Activated gamma-delta T cell treated with Interleukin-2 at 50 U/mL for 16 hours (primary cell): ENCODE measurements at places on chromosomes 4 and X.

DNA sequence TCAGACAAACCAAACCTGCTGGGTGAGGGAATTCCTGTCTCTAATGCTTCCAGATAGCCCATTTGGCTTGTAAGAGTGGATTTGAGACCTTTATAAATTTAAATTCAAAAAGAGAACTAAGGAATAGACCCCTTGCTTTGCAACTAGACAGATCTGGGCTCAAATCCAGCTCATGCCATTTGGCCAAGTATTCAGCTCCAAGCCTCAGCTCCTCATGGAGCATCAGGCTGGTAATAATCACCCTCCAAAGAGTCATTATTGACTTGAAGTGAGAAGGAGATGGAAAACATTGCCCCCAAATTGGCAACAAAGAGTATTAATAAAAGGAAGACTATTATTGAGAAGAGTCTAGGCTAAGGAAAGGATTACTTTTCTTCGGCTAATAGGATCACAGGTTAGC is 134.7 kb downstream of the PDE5A start:
- DNase-seq = no peak

DNA sequence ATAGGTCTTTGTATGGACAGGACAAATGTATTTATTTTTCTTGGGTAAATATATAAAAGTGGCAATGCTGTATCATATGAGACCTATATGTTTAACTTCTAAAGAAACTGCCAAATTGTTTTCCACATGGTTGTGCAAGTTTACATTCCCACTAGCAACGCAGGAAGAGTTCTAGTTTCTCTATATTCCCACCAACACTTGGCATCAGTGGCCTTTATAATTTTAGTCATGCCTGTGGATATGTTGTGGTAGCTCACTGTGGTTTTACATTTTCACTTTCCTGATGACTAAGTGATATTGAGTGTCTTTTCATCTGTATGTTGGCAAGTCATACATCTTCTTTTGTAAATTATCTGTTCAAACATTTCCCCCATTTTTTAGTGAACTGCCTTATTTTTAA is 126.0 kb downstream of the EMCN start:
- DNase-seq = no peak

- DNase-seq = no peak
These were observed 94.7 kb upstream of the DIPK2B start for GRCh38 chrX:45295259-45295986.

DNA sequence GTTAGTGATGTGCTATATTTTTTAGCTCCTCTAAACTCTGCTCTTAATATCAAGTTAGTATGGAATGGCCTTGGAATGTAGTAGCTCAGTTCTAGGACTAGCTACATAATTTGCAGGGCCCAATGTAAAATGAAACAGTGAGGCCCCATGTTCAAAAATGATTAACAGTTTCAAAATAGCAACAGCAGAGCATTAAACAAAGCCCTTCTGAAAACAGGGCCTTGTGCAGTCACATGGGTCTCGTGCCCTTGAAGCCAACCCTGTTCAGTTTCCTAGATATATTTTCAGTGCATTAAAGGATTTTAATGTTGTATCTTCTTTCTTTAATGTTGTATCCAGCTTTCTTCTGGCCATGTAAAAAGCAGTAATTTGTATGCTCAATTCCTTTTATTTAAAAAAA is 82.1 kb downstream of the TASL start:
- no peak for DNase-seq

DNA sequence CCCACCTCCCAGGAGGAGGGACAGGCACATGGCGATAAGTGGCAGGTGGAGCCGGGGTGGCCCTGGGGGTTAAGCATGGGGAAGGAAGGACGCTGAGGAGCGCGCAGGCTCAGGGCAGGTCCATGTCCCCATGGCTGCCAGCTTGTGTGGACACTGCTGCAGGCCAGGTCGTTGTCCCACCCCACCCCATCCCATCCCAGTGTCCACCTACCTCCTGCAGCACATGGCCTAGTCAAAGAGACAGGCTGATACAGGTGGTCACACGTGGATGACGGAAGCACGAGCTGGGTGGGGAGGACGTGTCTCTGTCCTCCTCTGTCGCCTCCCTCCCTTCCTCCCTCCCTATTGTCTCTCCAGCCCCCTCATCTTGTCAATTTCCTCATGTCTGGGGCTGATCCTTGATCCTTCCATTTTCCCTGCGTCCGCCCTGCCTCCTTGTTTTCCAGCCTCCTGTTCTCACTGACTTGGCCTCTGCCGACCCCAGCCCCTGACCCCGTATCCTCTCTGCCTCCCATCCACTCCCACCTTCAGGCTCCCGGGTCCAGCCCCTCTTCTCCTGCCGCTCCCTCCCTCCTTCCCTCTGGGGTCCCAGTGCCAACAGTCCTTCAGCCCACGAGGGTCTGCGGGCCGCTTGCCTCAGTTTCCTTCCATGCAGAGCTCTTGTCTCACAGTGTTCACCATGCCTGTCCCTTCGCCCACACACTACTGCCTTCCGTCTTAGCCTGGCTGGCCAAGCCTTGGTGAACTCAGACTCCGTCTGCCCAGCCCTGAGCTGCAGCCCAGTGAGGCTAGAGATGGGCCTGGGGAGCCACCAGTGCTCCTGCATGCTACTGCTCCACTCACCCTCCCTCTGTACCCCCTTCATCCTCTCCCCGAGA is 15.5 kb upstream of the ADD1 start:
- DNase-seq = no peak

DNA sequence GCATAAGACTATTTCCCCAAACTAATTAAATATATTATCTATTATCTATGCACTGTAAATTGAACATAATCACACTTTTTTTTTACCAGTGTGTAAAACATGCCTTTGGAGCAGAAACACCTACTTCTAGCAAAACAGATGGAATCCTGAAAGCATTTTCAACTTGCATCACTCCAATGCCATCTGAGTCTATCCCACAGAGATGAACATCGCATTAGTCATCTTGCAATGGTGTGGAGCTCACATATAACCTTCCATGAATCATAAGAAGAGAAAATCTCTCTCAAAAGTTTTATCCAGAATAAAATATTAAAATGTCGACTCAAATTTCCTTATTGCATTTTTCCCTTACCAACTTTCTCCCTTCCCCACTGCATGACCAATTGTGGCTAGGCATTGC is 406.7 kb upstream of the ACTRT1 start:
- no peak for DNase-seq

GRCh38 chr4:42344749-42345148 is 52.5 kb upstream of the SHISA3 start:
- no peak for DNase-seq

DNA sequence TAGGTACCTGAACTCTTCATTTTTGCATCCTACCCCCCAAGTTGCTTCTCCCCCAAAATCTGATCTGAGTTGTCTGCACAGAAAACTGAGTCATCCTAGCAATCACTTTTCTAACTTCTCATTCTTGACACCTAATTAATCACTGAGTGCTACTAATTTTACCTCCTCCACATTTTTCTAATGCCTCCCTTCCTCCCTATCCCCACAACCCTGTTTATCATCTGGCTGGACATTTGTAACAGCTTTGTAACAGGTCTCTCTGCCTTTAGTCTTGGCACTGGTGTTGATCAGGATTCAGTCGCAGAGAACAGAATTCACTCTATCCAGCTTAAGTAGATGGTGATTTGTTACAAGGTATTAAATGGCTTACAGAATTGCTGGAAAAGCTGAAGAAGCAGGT is 303.9 kb upstream of the GATB start:
- DNase-seq = no peak

DNA sequence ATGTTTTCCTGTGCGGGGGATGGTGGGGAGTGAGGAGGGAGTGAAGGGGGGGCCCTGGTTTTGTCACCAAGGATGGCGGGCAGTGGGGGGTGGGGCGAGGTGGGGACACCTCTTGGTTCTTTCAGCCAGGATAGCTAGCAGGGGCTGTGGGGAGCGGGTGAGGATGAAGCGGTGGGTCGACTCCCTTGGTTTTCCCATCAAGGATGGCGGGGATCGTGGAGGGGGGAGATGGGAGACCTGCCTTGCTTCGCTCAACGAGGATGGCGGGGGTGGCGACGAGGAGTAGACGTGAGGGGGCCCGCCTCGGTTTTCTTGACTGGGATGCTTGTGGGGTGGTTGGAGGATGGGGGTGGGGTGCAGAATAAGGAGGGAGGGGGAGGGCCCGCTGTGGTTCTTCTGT is 643 bp downstream of the FHL1 start:
- DNase-seq = no peak

DNA sequence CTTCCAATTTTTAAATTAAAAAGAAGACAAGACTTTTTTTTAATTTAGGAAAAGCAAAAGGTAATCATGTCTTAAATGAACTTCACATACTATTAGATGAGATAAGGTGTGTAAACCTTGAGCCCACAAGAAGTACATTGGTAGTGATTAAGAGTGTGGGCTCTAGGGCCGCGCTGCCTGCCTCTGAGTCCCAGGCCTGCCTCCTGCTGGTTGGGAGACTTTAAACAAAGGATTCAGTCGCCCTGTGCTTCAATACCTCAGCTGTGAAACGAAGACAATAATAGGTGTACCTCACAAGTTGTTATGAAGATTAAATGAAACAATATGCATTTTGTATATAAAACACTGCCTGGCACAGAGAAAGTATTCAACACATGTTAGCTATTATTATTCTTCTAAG is 95.9 kb upstream of the MYOZ2 start:
- DNase-seq = no peak

DNA sequence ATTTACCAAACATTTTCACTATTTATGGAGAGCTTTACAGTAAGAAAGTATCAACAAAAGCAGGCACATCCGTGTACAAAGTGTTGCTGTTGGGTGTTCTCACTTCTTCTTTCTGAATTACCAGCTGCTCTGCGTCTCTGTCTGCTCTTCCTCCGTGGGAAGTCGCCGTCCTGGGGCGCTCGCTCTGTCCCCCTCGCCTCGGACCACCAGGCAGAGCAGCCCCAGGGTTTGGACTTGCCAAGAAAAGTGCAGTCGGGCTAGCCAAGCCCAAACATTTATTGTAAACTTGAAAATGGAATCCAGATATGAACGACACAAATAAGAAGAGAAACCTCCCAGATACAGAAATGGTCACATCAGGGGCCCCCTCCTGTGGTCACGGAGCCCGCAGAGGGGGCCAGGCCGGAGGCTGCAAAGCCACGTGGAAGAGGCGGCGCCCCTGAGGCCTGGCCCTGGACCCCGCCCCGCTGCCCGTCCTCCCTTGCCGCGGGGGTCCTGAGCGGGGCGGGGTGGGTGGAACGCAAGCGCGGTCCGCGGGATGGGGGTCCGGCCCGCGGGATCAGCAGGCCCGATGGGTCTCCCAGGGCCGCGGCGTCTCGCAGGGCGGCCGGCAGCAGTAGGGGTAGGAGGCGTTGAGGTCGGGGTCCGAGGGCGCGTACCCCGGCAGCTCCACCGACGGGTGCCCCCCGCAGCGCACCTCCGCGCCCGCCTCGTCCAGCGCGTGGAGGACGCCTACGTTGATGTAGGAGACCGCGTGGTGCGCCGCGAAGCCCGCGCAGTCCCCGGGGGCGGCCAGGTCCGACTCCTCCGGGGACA is 1.5 kb downstream of the TMEM271 start:
- no peak for DNase-seq

GRCh38 chr4:42554072-42554471 is 102.8 kb downstream of the ATP8A1 start:
- DNase-seq = no peak

GRCh38 chrX:5425119-5425518 is 803.5 kb downstream of the NLGN4X start:
- DNase-seq = no peak

GRCh38 chrX:136255541-136255940 is 4.3 kb upstream of the MAP7D3 start:
- DNase-seq = no peak

DNA sequence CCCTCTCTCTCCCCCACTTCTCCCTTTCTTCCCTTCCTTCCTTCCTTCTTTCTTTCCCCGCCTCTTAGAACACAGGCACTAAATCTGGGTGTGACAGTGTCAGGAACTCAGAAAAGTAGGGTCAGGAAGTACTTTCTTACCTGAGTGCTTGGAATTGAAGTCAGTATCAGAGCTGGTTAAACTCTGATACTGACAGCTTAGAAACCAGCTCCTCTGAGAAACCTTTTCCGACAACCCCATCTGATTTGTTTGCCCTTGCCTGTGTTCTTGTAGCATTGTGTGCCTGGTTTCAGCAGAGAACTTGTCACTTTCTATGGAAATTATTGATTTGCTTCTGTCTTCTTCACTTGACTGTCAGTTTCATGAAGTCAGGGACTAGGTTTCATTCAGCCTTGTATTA is 113.9 kb downstream of the AASDH start:
- DNase-seq = no peak

DNA sequence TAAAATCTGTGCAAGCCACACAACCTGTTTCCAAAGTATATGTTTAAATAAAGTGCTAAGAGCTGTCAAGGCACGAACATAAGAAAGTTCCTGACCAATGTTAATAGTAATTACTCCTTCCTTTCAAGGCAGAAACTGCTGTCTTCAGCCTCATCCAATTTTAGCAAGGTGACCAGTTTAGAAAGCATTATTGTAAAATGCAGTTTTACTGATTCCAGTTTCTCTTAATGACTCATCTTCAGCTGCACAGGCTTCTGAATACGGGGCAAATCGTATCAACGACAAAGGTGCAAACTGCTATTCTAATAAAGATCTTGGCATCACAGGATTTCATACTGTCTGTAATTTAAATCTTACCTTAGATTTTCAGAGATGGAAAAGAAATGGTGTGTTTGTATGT is 87.5 kb downstream of the PPP3CA start:
- DNase-seq = no peak

DNA sequence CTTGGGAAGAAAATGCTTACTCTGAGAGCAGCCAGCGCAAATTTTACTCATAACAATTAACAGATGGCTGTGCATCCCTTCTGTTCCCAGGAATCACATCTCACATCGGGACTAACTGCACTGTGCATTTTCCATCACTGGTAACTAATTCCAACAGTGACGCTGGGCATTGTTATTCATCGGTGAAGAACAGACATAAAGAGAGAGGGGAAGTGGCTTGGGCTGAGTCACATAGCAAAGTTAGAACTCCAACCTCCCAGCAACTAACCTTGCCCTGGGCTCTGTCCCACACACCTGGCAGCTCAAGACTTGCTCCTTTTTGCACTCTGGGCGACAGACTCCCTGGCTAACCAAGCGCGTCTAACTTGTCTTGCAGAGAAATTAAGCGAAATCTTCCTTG is 6.4 kb upstream of the LONRF3 start:
- DNase-seq = no peak

DNA sequence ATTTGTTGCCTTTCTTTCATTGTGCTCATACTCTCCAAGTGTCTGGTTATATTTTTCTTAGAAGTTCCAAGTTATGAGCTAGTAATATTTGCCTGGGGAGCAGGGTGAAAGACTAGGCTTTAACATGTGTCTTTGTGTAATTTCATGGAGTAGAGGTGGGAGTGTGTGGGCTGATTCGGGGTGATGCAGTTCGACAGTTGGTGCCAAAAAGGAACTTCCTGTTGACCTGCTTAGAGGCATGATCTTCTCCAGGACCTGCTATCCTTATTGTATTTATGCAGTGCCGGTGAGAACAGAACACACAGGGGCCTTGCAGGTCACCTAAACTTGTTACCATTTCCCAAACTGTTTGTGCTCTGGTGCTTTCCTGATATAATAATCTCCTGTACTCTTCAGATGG is 21.2 kb downstream of the USP53 start:
- no peak for DNase-seq
